ENCODE measurements at places on chromosomes 16 and 17.

- no peak for DNase-seq
These were observed 13.4 kb upstream of the TMEM170A start for GRCh38 chr16:75477680-75478473.

DNA sequence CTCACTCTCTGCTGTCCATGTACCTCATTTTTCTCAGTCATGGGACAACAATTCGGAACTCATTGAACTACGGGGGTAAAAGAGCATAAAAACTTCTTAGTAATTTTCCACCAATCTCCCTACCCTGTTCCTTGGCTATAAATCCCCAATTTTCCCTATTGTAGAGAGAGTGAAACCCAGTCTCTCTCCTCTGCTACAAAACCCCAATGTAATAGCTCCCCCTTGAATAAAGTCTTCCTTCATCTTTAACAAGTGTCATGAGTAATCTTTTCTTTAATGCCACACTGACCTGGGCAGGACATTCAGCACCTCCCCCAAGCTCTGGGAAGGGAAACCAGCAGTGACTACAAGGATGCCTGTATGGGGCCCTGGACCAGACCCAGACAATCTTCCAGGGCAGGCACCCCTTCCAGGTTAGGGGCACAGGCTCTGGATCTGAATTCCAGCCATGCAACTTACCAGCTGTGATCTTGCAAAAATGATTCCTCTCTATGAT lies 10.2 kb upstream of the EIF1 start:
- no peak for DNase-seq

DNA sequence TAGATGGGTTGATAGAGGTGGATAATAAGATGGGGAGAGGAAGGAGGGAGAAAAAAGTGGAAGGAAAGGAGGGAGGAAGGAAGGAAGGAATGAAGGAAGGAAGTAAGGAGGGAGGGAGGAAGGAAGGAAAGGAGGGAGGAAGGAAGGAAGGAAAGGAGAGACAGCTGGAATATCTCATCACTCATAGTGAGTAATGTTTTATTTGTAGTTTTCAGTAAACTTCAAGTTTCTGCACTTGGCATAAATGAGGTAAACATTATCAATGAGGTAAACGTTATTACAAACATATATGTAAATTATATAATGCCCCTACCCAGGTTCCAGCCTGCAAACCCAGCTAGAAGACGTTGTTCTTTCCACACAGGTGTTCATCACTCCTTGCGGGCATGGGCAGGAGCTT lies 89.8 kb upstream of the XYLT1 start:
- DNase-seq, result no peak

DNA sequence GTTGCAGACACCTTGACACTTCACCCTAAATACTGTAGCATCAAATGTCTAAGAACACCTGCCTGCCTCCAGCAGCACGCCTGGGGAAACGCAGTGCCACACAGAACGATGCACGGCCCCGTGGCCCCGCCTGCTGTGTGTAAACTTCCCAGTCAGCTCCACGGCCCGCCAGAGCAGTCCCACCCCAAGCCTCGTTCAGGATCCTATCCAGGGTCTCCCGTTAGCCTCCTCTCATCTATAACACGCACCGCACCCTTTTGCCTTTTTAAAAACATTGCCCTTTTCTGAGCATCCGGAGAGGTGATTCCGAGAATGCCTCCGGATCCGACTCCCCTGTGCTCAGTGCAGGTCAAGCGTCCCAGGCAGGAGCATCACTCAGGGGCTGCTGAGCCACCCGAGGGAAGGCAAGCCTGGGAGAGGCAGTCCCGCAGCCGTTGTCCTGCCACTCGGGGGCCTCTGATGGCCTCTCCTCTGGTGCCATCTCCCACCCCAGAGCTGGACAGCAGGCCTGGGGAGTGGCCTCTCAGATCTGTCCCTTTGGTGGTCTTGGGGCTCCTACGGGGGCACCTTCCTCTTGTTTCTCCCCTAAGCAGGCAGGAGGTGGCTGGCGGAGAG lies 37.9 kb upstream of the SLC38A10 start:
- DNase-seq, result no peak

DNA sequence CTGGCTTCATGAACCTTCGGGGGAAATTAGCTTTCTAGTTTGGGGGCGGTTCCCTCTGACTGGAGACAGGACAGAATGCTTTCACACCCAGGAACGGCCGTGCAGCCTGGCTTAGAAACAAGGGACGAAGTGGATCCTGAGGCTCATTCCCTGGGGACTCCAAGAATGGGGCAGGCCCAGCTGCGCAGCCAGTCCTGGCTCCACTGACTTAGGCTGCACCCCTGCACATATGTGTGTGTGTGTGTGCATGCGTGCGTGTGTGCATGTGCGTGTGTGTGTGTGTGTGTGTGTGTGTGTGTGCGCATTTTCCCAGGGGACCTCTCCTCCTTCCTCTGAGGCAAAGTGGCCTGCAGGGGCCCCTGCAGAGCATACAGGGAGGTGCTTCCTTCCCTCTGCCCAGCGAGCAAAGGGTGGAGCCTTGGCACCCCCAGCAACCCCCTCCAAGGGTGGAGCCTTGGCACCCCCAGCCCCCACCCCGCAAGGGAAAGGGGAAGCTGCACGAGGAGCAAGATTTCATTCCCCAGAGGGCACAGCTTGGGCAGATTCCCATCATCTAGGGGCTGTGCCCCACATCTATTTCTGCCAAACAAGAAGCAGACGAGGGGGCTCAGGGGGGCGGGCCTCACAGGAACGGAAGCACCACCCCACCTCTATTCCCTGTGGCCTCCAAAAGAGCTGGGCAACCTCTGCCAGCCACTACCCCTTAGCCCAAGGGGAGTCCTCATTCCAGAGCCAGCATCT lies 97.6 kb upstream of the CBX4 start:
- no peak for DNase-seq

DNA sequence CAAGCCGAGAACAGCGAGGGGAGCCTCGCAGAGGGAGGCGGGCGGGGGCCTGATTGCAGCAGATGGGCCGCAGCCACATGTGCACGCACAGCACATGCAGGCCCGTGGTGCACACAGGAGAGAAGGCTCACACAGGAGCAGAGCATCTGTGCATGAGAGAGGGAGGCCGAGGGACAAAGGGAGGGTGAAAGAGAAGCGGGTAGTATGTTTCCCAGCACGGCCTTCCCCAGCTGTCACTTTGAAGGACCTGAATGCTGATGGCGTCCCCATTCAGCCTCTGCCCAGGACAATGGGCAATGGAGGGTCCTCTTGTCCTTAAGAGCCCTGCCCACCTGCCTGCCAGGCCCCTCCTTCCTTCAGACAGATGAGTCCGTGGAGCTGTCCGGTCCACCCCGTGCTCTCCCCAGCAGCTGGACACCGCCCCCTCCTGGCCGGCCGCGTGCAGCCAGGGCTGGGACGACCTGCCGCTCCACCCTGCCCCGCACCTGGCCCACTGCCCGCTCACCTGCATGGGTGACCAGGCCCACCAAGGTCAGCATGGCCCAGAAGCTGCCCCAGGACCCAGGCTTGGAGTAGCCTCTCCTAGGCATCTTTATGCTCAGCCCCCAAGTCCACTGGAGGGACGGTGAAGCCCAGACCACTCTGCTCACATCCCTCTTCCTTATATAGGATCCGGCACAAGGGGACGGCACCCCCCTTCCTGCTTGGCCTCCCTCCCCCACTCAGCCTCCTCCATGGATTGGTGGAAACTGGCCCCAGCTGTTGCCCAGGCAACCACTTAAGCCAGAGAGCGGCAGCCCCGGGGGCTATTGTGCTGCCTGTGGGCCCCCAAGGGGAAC lies at the start of gene BTBD17:
Gene BTBD17, minus strand, starts transcription at position 639 of the 839 bp plus-strand sequence. Its CDS starts 49 bp downstream, at position 590.
- peak; percentile 95 for DNase-seq

DNA sequence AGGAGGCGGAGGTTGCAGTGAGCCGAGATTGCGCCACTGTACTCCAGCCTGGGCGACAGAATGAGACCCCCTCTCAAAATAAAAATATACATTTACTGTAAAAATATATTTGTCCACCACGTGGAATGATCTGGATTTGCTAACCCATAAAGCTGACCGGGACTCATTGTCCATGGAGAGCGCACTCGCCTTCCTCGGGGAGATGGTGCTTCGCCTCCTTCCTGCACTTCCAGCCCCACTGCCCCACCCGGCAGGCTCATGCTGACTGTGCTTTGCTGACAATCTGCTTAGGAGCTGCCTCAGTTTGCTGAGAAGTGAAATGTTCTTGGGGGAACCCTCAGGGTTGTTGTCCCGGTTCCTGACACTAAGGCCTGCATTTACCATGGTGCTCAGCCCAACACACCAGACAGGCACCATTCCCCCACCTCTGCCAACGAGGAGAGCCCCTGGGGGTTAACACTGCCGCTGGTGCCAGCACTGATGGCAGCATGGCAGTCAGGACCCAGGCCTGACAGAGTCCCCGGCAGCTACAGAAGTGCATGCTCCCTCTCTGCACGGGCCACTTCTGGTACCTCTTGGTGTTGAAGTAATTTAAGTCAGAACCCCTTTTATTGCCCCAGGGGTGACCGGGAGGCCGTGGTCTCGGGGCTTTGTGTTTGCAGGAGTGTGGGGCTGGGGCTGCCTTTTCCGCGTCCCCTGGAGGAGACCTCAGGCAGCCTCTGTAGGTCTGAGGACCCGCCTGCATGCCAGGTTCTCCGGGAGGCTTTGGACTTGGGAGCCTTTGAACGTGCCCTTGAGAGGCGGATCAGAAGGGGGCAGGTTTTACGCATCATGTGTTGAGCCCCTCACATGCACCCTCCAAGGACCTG lies 2.5 kb downstream of the NUBP2 start:
- DNase-seq, result no peak

DNA sequence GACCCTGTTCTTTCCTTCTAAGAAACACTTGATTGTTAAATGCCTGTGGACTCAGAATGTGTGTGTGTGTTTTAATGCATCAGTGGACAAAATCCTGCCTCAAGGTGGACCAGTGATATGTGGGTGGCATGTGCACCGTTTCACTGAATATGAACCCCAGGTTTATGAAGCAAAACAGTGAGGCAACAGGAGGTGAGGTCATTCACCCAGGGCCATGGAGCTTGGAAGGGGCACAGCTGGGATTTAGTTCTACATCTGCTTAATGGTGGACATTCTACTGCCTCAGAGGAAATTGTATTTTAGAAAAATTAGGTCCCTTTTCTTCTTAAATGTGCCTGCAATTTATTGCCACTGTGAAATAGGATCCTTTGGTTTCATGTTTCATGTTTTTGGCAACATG lies 549.5 kb upstream of the EEF2KMT start:
- no peak for DNase-seq

- no peak for DNase-seq
These were observed 211.3 kb downstream of the FOXL1 start for GRCh38 chr16:86789621-86790051.

DNA sequence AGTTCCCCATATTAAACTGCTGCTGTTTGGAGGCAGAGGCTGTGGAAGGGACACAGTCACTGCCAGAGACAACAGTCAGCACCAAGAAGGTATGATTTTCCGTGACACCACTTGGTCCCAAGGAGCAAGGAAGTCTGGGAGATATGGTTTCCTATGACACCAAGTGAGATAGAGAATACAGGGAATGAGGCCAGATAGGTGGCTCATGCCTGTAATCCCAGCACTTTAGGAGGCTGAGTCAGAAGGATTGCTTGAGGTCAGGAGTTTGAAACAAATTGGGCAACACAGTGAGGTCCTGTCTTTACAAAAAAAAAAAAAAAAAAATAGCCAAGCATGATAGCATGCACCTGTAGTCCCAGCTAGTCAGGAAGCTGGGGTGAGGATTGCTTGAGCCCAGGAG lies 90.8 kb downstream of the ABCC12 start:
- DNase-seq, result no peak

DNA sequence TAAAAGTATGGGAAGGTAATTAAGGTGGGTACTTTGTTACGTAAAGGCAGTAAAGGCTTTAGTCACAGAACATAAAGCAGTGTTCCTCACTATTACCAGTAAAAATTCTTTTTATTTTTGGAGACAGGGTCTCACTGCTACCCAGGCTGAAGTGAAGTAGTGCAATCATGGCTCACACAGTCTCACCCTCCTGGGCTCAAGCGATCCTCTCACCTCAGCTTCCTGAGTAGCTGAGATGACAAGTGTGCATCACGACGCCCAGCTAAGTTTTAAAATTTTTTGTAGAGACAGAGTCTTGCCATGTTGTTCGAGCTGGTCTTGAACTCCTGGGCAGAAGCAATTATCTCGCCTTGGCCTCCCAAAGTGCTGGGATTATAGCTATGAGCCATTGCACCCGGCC lies 80.5 kb downstream of the CREBBP start:
- DNase-seq, result no peak

GRCh38 chr17:75061618-75062017 lies 14.6 kb downstream of the KCTD2 start:
- DNase-seq, result no peak

GRCh38 chr17:77427391-77427991 lies 286.7 kb downstream of the SEC14L1 start:
- no peak for DNase-seq

DNA sequence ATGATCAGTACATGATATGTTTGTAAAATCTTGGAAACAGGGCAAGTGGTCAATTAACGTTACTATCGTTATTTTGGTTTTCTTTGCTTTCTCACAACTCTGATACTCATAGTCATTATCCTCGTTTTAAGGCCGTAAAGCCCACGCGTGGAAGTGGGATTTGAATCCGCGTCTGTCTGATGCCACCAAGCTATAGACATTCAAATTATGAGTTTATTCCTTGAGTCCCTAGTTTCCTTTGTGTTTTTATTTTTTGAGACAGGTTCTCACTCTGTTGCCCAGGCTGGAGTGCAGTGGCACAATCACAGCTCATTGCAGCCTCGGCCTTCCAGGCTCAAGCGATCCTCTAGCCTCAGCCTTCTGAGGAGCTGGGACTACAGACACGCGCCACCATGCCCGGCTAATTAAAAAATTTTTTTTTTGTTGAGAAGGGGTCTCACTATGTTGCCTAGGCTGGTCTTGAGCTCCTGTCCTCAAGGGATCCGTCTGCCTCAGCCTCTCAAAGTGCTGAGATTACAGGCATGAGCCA lies 1.0 kb downstream of the DCTN5 start:
- no peak for DNase-seq

DNA sequence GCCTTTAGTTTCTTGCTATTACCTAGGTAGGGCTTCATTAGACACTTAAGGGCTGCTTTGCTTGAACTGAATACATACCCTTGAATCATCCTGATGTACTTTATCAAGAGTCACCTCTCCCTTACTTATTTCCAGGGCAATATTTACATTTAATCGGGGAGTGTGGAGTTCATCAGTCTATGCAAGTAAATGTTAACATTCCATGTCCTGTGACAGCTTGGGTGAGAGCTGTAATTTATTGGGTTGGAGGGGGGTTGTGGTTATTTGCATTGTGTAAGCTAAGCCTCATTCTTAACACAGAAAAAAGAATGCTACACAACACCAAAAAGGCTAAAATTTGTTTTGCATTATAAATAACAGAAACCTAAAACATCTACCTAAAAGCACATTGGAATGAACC lies 16.7 kb downstream of the KCNJ16 start:
- no peak for DNase-seq

Data from NCI-H1436 treated with DMSO at 0.1 percent for 48 hours (cell line).